ENCODE measurements at places on chromosomes 2 and 18.

- DNase-seq, result no peak
Measured at GRCh38 chr18:11927497-11927896, 19.4 kb upstream of the MPPE1 start.

DNA sequence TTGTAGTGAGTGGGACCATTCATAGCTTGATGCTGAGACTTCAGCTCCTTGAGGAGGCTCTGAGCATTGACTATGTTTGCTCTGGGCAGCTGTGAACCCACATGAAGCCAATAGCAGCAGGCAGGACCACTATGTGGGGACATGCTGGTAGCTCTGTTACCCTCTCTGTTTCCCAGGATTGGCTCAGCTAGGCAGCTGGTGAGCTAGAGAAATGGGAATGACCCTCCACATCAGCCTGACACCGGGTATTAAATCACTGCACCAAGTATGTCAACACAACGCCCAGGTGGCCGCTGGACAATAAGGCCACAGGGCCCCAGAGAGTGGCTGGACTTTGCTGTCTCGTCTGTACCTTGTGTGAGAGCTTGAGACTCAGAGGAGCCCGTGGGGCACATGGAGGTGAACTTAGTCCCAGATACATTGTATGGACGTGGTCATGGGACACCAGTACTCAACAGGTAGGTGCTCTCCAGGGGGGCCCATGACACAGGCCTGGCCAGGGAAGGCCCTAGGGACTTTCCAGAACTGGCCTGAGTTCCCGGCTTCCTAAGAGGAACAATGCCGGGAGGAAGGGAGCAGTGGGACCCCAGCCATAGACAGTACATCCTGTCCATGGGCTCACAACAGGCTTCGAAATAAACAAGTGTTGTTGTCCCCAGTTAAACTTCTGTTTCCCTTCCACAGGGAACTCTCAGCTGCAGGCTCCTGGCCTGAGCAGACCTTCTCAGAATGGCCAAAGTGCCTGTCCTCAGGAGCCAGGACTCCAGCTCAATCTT is 35.2 kb downstream of the HS1BP3 start:
- no peak for DNase-seq

DNA sequence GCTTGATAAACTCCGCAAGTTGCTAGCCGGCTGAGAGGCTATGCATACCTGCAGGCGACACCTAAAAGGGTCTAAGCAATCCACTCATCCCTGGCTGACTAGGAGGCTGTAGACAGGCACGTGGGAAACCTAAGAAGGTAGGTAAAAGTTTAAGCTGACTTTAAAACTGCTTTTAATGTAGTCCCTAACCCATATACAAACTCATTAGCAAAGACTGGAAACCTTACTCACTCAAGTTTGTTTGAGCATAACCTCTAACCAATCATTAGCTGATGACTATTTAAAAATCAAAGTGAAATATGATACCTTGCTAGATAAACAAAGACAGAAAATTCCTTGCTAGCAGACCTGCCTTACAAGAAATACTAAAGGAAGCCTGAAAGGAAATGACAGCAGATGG is 106.4 kb downstream of the EXOC6B start:
- no peak for DNase-seq

DNA sequence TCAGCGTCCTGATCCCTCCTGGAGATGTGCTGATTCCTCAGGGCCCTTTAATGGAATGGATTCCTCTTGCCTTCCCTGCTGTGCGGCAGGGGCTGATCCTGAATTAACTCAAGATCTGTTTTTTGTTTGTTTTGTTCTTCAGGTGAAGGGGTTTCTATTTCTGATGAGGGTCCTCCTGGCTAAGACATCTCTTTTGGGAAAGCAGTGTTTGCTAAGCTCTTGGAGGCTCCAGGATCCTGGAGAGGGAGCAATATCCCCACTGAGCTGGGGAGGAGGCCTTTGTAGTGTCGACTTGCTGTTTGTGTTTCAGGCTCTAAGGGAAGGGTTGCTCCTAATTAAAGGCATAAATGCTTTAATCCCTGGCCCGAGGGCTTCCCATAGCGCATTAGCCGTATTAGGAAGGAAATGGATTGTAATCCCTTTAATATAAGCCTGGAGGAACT is 65.3 kb upstream of the FOXI3 start:
- DNase-seq, result no peak

- DNase-seq, result no peak
Measured at GRCh38 chr2:62340994-62341484, 145.1 kb downstream of the B3GNT2 start.

- no peak for DNase-seq
Measured at GRCh38 chr2:224222291-224222690, 179.6 kb downstream of the FAM124B start.

Measured in neural crest cell (in vitro differentiated cells).